ENCODE measurements at places on chromosomes 2 and 18. TPM values are rescaled to one million over a fixed set of nuclear protein-coding genes. Genes with fewer than 3 reads are reported as not detected.

The CREB1 gene
- 103 TPM for total RNA-seq

The IL36RN gene
- total RNA-seq: not detected

The CDH2 gene
- 0.11 TPM for total RNA-seq

DNA sequence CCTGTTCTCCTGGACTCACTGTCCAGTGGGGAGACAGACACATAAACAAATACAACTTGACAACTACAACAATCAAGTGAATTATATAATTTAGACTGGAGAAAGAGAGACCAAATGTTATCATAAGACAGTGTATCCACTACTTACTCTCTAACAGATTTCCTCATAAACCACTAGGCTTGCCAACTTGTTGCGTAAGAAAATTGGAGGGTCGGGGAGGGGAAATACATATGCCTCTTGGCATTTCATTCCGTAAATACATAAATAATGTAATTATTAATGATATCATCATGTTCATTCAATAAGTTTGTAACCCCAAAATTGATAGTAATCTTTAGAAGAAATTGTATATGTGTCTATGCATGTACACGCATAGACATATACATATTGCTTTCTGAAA is 14.9 kb downstream of the RAB6D start:
- H3K4me1 ChIP-seq: no peaks in the 10 kb centered on the region
- no peak overlapping the region for H3K4me3 ChIP-seq
- H3K27ac ChIP-seq: no peak overlapping the region
- peaks cover 9% of the 10 kb centered on the region for H3K27me3 ChIP-seq
- no peaks in the 10 kb centered on the region for H3K36me3 ChIP-seq

GRCh38 chr2:25378731-25379490 is 37.2 kb upstream of the DNMT3A start:
- H3K27me3 ChIP-seq: no peaks in the 10 kb centered on the region
- H3K4me3 ChIP-seq: peak overlapping the region; percentile 4
- H3K4me1 ChIP-seq: peaks cover 40% of the 10 kb centered on the region

DNA sequence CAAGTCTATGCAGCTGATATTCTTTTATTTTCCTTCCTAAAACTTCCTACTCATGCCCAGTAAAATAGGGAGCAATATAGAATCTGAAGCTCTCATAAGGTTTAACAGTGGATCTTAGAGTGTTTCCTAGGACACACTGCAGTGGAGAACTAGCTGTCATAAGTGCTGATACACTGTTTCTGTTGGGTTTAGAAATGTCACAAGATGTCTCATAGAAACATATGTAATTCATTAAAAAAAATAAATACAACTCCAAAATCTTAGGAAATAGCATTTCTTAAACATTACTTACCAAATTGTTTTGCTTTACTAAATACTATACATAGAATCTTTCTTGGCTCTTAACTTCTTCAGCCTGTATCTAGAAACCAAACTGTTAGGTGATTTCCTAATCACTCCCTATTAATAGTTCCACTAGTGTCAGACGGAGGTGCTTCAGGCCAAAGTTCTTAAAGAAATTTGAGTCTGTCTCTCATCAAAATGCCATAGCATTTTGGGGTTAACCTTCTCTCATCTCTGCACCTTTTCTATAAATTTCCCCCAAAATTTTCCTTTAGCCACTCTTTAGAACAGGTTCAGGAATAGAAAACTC is 93.7 kb downstream of the CERKL start:
- H3K36me3 ChIP-seq: no peaks in the 10 kb centered on the region
- H3K27ac ChIP-seq: no peak overlapping the region
- H3K27me3 ChIP-seq: no peaks in the 10 kb centered on the region
- no peaks in the 10 kb centered on the region for H3K4me1 ChIP-seq
- no peak for DNase-seq

DNA sequence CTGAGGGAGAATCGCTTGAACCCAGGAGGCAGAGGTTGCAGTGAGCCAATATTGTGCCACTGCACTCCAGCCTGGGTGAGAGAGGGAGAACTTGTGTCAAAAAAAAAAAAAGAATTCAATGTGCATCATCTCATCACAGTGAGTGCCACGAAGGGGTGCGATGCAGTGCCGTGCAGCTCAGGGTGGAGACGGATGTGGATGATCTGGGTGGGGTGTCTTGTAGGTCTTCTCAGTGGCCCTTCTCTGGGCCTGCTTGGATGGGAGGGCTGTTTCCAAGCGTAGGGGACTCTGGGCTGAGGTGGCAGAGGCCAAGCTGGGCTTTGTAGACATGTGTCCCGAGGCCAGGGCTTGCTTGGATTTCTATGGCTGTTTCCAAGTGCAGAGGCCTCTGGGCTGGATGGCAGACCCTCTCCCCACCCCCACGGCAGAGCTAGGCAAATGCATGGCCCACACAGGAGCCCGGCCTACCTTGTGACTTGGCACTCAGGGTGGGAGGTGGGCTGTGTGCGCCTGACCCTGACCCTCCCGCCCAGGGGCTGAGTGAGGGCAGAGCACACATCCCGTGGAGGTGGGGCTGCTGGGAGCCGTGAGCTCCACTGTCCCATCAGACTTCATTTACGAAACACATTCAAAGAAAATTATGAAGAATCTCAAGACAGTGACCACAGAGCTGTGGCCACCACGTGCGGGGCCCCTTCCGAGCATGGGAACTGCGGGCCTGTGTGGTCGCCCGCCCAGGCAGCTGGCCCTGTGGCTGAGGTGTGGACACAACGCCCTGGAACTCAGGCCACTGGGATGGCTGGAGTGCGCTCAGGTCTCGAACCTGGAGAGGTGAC is 76.4 kb downstream of the ASB1 start:
- no peak for DNase-seq
- peaks cover 8% of the 10 kb centered on the region for H3K4me1 ChIP-seq
- H3K36me3 ChIP-seq: no peaks in the 10 kb centered on the region
- H3K27ac ChIP-seq: no peak overlapping the region
- no peak overlapping the region for H3K4me3 ChIP-seq

- no peak for DNase-seq
- no peaks in the 10 kb centered on the region for H3K36me3 ChIP-seq
- no peak overlapping the region for H3K27ac ChIP-seq
- no peaks in the 10 kb centered on the region for H3K4me1 ChIP-seq
- no peaks in the 10 kb centered on the region for H3K27me3 ChIP-seq
Observed at GRCh38 chr2:22719396-22719795, 665.6 kb upstream of the KLHL29 start.

- no peak overlapping the region for H3K27ac ChIP-seq
- no peaks in the 10 kb centered on the region for H3K27me3 ChIP-seq
- no peaks in the 10 kb centered on the region for H3K4me1 ChIP-seq
- no peak overlapping the region for H3K4me3 ChIP-seq
- H3K36me3 ChIP-seq: no peaks in the 10 kb centered on the region
Observed at GRCh38 chr2:225103737-225104141, 61.5 kb upstream of the DOCK10 start.

GRCh38 chr2:185245806-185246205 is 492.8 kb upstream of the FSIP2 start:
- H3K27me3 ChIP-seq: no peaks in the 10 kb centered on the region
- H3K27ac ChIP-seq: no peak overlapping the region
- DNase-seq: no peak

GRCh38 chr2:44883356-44883755 is 58.1 kb upstream of the SIX3 start:
- H3K4me3 ChIP-seq: no peak overlapping the region
- H3K36me3 ChIP-seq: no peaks in the 10 kb centered on the region
- H3K27me3 ChIP-seq: peaks cover 10% of the 10 kb centered on the region
- H3K27ac ChIP-seq: no peak overlapping the region
- DNase-seq: no peak

GRCh38 chr2:16745466-16745865 is 79.8 kb upstream of the CYRIA start:
- no peaks in the 10 kb centered on the region for H3K4me1 ChIP-seq
- no peak overlapping the region for H3K27ac ChIP-seq
- no peaks in the 10 kb centered on the region for H3K27me3 ChIP-seq
- H3K36me3 ChIP-seq: no peaks in the 10 kb centered on the region
- no peak overlapping the region for H3K4me3 ChIP-seq
- no peak for DNase-seq

DNA sequence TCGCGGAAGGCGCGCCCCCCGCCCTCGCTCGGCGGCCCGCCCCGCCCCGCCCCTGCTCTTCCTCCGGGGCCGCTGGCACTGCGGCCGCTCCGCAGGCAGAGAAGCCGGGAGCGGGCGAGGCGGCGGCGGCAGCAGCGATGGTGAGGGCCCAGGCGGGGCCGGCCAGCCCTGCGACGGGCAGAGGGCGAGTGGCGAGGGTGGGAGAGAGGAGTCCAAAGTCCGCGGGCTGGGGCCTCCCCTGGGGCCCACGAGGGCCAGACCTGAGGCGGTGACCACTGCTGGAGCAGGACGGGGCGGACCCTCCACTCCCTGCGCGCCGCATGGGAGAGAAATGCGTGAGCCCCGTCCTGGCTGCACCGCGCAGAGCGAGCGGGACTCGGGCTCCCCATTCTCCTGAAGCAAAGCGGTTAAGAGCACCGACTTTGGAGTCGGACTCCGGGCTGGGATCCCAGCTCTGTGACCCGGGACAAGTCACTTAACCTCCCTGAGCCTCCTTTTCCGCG is at the start of gene VAMP5:
Gene VAMP5, plus strand, starts transcription at position 78 of the 503 bp plus-strand sequence. Its CDS starts 60 bp downstream, at position 138.
- H3K4me3 ChIP-seq: peak within 1 kb of the TSS; percentile 87
- H3K27ac ChIP-seq: peak within 1 kb of the TSS; percentile 91
- H3K4me1 ChIP-seq: peaks cover 71% of the 10 kb centered on the region
- H3K36me3 ChIP-seq: peaks cover 23% of the 10 kb centered on the region

- H3K27me3 ChIP-seq: no peaks in the 10 kb centered on the region
- H3K27ac ChIP-seq: no peak overlapping the region
- H3K36me3 ChIP-seq: no peaks in the 10 kb centered on the region
Observed at GRCh38 chr18:36762074-36762473, 66.7 kb downstream of the TPGS2 start.

DNA sequence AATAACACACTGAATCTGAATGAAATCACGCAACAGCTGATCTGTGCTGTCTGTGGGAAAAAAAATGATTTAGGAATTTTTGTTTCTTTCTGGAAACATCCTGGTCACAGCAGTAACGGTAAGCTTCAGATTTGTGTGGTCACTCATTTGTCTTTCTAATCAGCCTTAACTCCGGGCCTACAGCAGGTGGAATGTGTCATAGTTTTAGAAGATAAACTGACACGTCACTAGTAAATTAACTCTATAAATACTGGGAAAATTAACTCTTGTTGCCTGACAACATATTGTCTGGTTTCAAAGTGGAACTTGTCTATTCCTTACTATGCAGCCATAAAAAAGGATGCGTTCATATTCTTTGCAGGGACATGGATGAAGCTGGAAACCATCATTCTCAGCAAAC is 58.1 kb upstream of the NCK2 start:
- H3K27me3 ChIP-seq: no peaks in the 10 kb centered on the region
- no peaks in the 10 kb centered on the region for H3K36me3 ChIP-seq
- H3K4me3 ChIP-seq: no peak overlapping the region

DNA sequence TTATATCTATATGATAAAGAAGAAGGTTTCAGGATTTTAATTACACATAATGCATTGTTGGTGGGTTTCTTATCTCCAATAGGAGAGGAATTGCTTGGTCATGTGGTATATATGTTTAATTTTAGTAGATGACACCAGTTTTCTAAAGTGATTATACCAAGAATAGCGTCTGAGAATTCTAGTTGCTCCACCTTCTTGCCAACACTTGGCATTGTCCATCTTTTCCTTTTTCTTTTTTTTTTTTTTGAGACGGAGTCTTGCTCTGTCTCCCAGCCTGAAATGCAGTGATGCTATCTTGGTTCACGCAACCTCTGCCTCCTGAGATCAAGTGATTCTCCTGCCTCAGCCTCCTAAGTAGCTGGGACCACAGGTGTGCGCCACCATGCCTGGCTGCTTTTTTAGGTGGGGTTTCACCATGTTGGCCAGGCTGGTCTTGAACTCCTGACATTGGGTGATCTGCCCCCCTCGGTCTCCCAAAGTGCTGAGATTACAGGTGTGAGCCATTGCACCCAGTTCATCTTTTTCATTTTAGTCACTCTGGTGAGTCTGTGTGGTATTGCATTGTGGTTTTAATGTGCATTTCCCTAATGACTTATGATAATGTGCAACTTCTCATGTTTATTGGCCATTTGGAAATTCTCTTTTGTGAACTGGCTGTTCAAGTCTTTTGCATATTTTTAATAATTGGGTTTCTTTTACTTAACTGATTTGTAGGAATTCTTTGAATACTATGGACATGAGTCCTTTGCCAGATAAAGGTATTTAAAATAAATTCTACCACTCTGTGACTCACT is 37.3 kb upstream of the ZNF512 start:
- H3K27ac ChIP-seq: no peak overlapping the region
- no peak for DNase-seq
- no peaks in the 10 kb centered on the region for H3K4me1 ChIP-seq
- H3K4me3 ChIP-seq: no peak overlapping the region
- no peaks in the 10 kb centered on the region for H3K36me3 ChIP-seq
- H3K27me3 ChIP-seq: no peaks in the 10 kb centered on the region

DNA sequence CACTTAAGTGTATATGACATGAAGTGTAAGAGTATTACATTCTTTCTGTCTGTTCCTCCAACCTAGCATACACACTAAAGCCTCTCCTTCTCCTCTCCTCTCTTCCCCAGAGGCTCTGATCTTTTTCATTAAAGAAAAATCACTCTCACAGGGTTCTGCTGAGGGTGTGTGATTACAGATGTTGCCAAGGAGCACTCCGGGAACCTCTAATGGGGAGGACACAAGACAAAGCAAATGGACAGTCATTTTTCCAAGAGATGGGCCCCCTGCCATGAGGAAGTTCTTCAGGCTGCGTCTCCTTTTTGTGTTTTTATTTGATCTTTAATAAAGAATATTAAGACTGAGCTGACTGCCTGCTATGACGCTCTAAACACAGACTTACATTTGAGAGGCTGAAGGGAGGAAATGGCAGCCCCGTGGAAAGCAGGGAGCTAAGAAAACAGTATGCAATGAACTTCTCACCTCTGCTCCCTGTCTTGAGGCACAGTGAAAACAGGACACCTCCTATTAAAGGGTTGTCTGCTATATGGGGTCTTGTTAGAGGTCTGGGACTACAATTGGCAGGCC is 578.1 kb downstream of the PIK3C3 start:
- H3K4me1 ChIP-seq: no peaks in the 10 kb centered on the region
- H3K4me3 ChIP-seq: no peak overlapping the region
- no peaks in the 10 kb centered on the region for H3K36me3 ChIP-seq
- DNase-seq: no peak
- H3K27me3 ChIP-seq: no peaks in the 10 kb centered on the region

- H3K27me3 ChIP-seq: no peaks in the 10 kb centered on the region
- no peak for DNase-seq
Observed at GRCh38 chr2:39571111-39571731, 94.5 kb upstream of the TMEM178A start.

DNA sequence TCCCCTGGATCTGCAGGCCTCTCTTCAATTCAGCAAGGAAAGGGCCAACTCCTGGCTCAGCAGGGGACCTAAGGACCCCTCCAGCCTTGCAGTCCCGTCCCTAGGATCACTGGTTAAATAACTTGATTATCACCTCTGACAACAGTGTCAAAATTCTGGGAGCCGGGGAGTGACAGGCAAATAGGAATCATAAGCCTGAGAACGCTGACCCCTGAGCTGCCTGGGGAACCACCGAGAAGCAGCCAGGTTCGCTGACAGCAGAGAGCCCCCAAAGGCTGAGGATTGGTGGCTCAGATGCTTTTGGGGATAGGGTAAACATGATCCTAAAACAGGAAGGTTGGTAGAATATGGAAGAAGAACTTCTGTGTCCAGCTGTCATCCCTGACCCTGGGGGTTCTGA is 17.5 kb upstream of the TNS1 start:
- H3K4me3 ChIP-seq: no peak overlapping the region
- no peaks in the 10 kb centered on the region for H3K27me3 ChIP-seq
- no peaks in the 10 kb centered on the region for H3K4me1 ChIP-seq
- DNase-seq: no peak
- H3K27ac ChIP-seq: no peak overlapping the region

Data from activated CD8-positive, alpha-beta T cell treated with anti-CD3 and anti-CD28 coated beads, Interleukin-2, amount 10 ng/mL, durations not matched to agents 7 days and 5 days (primary cell).